ENCODE measurements at places on chromosomes 4 and X.

GRCh38 chr4:189304809-189305208 lies 635.9 kb upstream of the FRG1 start:
- DNase-seq = no peak

DNA sequence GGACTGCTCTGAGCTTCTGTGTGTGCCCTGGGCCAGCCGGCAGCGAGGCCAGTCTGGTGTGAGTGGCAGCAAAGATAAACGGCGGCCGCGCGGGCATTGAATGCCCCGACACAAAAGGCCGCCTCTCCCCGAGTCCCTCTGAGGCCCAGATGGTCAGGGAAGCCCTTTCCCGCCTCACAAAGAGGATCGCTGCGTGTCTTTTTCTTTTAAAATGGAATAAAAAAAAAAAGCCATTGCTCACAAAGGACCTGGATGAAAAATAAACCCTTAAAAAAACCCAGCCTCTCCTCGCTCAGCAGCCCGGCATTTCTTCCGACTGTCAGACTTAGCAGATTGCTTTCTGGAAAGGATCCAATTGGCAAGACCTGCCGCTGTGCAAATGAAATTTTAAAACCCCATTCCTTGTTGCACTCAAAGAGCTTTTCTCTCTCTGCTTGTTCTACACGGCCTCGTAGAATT lies 578.7 kb downstream of the BCOR start:
- DNase-seq = no peak

DNA sequence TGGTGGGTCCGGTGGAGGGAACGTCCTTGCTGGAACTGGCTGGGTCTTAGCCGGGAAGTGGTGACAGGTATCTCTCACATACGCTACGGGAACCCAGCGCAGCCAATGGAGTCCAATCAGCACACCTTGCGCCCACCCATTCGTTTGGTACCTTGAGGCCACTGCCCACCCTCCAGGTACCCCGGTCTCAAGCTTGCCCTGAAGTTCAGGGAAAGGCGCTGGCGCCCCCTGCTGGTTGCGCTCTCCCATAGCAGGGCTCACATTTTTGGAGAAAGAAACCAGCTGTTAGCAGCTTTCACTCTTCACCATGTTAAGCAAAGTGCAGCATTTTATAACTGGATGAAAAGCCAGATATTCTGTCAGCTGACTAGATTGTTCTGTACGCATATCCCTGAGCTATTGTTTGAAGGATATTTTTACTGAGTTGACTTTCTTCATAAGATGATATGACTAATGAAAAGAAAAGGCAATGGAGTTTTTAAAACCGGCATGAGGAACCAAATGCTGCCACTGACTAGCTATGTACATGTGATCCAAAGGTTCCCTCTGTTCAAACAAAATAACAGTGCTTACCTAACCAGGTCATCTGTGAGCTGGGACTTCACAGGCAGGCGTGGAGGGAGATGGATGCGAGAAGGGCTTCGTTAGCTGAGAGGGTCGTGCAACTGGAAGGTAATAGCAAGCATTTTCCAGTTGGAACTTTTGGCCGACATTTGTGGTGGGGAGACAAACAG lies 43.7 kb downstream of the OTOP1 start:
- DNase-seq = no peak

DNA sequence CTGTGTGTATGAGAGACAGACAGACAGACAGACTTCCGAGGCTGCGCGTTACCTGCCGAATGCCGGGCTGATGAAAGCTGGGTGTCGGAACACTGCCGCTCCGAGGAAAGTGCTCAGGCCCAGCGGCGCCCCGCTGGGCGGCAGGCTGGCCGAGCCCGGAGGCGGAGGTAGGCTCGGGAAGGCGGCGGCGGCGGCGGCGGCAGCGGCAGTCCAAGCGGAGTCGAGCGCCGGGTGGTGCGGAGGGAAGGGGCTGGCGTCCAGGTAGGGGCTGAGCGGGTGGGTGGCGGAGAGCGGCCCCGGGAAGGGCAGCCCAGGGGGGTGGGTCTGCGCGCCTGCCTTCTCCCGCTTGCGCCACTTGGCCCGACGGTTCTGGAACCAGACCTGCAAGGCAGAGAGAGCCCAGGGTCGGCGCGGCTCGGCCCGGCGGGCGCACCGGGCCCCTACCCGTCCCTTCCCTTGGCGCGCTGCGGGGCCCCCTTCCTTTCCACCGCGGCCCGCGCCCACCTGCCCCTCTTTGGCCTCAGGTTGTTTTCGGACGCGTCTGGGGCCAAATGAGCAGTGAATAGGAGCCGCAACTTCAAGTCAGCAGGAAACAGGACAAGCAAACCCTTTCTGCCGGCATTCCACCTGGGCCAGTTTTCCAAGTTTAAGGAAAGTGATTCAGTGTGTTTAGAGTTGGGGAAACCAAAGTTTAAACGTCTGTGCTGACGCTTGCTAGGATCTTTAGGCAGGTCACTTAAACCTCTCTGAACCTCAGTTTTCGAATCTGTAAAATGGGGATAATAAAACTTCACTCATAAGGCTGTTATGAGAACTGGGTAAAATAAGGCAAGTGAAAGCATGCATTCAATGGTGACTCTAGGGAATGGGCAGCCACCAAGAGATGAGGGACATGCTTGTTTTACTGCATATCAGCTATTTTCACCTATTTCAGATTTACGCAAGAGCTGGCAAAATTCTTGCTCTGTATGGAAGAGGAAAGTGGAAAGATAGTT lies 8.4 kb downstream of the ARX start:
- DNase-seq = no peak

GRCh38 chr4:1614049-1614448 lies 70.1 kb downstream of the FAM53A start:
- DNase-seq = no peak

DNA sequence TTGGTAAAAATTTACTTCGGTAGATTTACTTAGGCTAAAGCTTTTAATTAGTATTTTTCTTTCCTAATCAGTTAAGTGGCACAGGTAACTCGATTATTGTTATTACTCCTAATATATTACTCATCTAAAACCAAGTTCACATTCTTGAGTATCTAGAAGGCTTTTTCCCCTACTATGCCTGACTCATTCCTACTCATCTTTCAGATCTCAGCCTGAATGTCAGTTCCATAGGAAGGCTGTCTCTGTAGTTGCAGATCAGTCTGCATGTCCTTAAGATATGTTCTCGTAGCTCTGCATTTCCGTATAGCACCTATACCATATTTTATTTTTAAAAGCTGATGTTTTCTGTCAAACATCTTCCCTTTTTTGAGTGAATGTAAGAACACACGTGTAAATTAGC lies 5.9 kb upstream of the FAM184B start:
- no peak for DNase-seq

DNA sequence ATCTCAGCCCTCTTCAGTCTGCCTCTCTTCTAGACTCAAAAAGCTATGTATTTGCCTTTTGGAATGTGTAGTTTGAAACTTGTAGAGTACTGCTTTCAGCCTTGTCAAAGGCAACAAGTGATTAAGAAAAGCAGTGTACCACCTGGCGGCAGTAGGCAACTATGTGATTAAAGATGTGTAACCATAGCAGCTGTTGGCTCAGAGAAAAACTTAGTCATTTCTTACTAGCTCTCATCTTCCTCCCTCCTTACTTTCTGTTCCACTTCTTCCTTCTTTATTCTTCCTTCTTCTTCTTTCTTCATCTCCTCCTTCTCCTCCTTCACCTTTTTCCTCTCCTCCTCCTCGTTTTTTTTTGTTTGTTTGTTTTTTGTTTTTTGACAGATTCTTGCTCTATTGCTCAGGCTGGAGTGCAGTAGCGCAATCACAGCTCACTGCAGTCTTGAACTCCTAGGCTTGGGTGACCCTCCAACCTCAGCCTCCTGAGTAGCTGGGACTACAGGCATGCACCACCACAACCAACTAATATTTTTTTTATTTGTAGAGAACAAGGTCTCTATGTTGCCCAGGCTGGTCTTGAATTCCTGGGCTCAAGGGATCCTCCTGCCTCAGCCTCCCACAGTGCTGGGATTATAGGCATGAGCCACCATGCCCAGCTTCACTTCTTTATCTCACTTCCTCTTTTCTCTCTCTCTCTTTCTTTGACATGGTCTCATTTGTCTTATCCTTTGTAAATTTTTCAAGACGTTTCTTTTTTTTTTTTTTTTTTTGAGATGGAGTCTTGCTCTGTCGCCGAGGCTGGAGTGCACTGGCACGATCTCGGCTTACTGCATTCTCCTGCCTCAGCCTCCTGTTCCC lies 32.6 kb downstream of the ABHD18 start:
- DNase-seq = no peak

DNA sequence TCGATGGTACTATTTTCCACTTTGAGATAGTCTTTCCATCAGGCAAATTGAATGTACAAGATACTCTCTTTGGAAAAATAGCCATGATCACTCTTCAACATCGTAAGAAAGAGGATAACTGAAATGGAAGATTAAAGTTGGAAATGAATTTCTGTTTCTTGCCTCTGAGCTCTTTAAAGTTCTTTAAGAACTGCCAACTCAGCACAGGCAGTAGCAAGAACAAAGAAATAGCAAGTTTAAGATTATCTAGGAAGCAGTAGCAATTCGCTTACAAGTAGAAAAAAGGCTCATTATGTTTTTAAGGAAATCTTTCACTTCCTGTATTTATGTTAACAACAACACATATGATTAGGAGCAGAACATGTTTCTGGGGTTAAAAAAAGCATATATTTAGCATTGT lies 127.6 kb downstream of the CDS1 start:
- no peak for DNase-seq

DNA sequence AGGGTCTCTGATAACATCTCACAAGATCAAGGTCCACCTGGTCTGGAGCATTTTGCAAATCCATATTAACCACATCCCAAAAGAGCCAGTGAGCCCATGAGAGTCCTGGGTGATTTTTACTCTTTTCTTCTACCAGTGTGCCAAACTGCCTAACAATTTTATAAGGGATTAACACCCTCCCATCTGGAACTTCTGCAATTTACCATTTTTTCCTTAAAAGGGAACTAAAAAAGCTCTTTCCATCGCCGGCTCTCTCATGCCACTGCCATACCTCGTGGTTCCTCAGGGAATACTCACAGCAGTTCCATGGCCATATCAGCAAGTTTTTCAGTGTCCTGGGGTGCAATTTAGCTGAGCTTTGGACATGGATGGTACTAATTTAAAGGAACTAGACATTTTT lies 55.7 kb downstream of the SEPSECS start:
- no peak for DNase-seq

- DNase-seq = no peak
Observed at GRCh38 chr4:122632396-122633143, 11.7 kb upstream of the IL21 start.

GRCh38 chr4:82421796-82422560 lies 8.3 kb downstream of the HNRNPDL start:
- DNase-seq = no peak

DNA sequence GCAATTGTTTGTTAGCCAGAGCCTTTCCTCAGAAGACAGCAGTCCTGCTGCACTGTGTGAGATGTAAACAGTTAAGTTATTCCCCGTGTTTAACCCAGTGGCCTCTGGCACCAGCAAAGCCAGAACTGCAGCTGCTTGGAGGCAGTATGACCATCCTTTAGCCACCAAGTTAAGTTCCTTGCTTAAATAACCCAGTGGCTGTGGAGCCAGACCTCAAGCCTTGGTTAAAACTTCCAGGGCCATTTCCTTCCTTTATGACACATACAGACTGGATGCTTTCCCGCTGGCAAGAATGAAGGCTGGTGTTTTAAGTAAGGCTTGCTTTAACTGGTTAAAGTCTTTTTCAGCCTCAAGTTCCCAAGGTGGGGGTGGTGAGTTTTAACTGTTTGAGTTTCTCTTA lies 379.8 kb downstream of the DCAF12L2 start:
- DNase-seq = no peak

DNA sequence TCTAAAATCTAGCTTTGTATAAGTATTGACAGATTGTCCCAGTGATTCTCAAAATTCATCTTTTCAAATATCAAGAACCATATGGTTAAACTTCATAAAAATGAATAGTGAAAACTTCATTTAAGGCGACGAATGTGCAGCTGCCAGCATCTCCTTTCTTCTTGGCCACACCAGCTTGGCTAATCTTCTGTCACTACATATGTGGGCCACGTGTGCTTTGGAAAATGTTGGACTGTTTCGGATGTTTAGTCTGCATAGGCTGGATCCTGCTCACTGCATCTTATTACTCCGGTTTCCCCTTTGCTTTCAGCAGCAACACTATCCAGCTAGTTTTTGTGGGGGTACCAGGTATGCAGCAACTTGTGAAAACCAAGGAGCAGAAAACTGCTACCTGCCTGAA lies 221.9 kb downstream of the BMPR1B start:
- DNase-seq = no peak

DNA sequence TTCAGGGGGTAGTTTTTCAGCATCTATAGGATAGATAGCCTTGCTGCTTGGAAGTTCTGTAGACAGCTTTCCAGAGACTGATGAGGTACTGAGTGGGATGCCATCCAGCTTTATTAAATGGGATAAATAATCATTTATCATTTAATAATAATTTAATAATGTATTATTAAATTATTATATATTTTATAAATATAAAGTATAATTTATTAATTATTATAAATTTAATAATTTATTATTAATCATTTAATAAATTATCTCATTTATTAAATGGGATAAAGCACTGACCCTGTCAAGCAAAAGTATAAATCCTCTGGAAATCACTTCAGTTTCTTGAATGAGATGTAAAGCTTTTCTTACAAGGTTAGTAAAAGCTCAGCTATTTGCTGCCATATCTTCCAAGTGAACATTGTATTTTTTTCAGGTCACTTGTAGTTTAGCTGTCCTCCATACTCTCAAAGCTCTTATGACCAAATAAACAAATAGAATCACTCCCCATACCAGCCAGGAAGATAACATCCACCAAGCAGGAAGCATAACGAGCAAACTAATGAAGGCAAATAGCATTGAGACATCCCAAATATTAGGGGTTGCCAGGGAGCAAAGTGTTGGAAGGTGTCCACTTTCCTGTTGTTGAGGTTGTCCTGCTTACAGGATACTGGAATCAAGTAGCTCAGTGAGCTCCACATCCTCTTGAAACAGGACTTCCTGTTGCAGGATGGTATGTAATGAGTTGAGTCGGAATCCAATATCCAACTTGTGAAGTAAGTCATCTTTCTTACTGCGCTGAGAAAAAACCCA lies 88.9 kb downstream of the ZNF674 start:
- no peak for DNase-seq

- DNase-seq = no peak
Observed at GRCh38 chr4:57119054-57119651, 9.0 kb upstream of the IGFBP7 start.

DNA sequence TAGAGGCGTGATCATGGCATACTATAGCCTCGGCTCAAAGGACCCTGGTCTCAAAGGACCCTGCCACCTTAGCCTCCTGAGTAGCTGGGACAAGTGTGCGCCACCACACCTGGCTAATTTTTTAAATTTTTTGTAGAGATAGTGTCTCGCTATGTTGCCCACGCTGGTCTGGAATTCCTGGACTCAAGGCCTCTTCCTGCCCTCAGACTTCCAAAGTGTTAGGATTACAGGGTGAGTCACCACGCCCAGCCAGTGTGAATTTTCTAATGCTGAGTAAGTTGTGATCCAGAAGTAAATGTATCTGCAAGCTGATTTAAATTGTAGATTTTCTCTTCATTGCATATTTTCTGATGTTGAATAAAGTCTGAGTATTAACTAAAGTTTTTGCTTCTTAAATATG lies 2.6 kb upstream of the ZNF674 start:
- peak; percentile 10 for DNase-seq

GRCh38 chrX:48956728-48957414 lies 536 bp downstream of the OTUD5 start:
- no peak for DNase-seq

GRCh38 chr4:4555916-4556315 lies 14.1 kb upstream of the STX18 start:
- DNase-seq = no peak

- DNase-seq = no peak
Observed at GRCh38 chr4:121151942-121152341, 12.2 kb downstream of the TNIP3 start.

- DNase-seq = no peak
Observed at GRCh38 chr4:140982613-140983340, 150.5 kb downstream of the RNF150 start.
